ENCODE measurements at places on chromosomes 16 and 17.

DNA sequence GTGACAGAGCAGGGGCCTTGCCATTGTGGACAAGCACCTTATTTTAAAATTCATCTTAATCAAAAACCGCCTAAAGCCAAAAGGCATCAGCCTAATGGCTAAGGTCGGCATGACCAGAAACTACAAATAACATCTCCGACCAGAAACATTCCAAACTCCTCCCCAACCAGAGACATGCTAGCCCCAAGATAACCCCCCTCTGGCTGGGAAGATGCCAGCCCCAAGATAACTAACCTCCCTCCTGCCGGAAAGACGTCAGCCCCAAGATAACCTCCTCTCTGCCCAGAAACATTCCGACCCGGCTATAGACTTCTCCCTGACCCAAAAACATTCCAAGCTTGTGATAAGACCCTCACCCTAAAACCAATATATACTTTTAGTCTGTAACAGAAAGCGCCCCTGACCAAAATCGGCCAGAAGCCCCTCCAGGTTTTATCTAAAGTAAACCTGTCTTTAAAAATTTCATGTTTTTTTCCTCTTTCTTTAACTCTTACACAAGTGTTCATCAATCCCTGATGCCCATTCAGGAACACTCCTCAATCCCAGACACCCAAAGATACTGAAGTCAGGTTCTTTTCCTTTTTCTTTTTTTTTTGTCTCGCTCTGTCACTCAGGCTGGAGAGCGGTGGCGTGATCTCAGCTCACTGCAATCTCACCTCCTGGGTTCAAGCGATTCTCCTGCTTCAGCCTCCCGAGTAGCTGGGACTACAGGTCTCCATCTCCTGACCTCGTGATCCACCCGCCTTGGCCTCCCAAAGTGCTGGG is 32.7 kb downstream of the TLE7 start:
- no peak for DNase-seq

- no peak for DNase-seq
Measured at GRCh38 chr16:88988980-88989811, 12.2 kb upstream of the CBFA2T3 start.

DNA sequence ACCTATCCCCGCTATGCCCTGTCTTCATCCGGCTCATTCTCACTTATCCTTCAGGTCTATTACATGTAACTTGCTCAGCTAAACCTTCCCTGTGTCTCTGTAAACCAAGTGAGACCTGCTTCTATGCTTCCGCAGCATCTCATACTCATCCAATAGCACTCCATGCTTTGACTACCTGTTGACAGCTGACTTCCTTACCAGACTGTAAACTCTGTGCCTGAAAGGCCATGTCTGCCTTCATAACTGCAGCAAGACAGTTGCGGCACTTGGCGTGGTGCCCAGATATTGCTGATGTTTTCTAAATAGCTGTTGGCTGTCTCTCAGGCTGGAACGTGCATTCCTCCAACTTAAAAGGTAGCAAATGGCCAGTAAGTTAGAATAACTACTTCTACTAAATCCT is 1.8 kb upstream of the OR1E1 start:
- DNase-seq = no peak

DNA sequence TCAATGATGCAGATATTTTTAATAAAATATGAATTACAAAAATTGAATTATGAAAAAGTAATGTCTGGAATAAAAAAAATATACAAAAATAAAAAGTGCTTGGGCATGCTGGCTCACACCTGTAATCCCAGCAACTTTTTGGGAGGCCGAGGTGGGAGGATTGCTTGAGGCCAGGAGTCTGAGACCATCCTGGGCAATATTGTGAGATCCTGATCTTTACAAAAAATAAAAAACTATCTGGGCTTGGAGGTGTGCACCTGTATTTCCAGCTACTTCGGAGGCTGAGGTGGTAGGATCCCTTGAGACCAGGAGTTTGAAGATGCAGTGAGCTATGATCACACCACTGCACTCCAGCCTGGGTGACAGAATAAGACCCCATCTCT is 141.8 kb downstream of the NPIPB5 start:
- no peak for DNase-seq

Data from NCI-H187 (cell line).